SHP77 (cell line): ENCODE measurements at places on chromosomes 11 and 22.

- no peak for DNase-seq
These were observed 602 bp downstream of the EWSR1 start for GRCh38 chr22:29268511-29269229.

GRCh38 chr11:87325490-87325872, 287.7 kb downstream of the TMEM135 start:
- DNase-seq: no peak

DNA sequence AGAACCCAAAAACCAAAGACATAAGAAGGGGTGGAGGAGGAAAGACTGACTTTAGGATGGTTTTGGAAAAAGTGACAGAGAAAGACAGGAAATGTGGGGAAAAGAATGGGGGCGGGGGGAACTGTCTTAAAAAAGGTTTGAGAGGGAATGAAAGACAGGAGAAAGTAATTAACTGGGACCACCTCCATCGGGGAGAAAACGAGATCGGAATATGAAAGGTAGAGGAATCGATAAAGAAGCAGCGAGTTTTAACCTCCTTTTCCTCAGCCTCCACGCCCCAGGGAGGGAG, 524 bp downstream of the MTMR2 start:
- DNase-seq: no peak

DNA sequence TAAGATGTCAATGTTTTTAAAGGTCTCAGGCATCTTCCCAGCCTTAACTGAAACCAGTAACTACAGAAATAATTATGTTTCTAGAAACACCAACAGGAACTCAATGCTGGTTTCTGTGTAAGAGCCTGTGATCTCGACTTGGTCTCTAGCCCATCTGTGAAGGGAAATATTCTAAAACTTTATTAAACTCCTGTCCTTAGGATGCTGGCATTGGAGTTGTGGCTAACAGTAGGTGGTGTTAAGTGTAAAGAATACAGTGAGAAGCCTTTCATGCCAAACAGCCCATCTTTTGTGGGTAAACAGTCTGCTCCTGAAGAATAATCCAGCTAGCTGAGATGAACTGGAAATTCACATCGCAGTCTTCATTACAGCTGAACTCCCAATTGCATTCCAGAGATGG, 133.2 kb downstream of the ADAMTS15 start:
- DNase-seq: no peak

DNA sequence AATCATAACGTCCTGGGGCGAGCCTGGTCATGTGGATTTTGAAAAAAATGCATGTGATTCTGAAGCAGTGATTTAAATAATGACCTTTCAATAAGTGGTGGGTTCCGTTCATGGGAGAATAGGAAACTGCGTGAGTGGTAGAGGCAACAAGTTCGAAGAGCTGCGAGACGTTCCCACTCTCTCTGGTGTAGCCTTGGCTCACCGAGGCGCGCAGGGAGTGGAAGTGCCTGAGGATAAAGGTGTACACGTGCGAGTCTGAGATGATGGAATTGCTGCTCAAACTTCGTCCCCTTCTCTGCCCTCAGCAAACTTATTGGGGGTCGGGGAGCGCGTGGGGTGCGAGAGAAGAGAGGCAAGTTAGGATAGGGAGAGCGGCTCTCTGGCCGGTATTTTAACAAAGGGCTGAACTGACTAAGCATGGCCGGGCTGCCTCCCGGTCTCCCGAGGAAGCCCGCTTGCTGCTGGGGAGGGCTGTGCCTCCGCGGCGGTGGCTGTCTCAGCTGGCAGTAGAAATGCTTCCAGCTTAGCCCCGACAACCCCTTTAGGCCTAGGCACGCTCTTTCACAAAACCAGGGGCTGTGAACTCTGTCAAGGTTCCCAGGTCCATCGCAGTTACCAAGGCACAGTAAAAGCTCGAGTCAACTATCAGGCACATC, 875 bp upstream of the STT3A start:
- peak; percentile 41 for DNase-seq
